ENCODE measurements at places on chromosomes 11 and 22. TPM values are rescaled to one million over a fixed set of nuclear protein-coding genes. Genes with fewer than 3 reads are reported as not detected.

Gene FCHSD2
- total RNA-seq: 51.6 TPM

Gene CHRM4
- 1.0 TPM for total RNA-seq

Gene SAA4
- not detected for total RNA-seq

Gene CRYBA4
- total RNA-seq: not detected

Gene MS4A7
- 13.7 TPM for total RNA-seq

Gene PHF21A
- 33.4 TPM for total RNA-seq

Gene MRGPRX3
- not detected for total RNA-seq

Gene GTSE1
- total RNA-seq: 6.8 TPM

Gene VWA5A
- total RNA-seq: 50.4 TPM

Gene CRACR2B
- 9.4 TPM for total RNA-seq

Gene SLC37A2
- total RNA-seq: 4.5 TPM

Gene TRIOBP
- 32.3 TPM for total RNA-seq

Gene PRR33
- total RNA-seq: not detected

Gene THY1
- 112 TPM for total RNA-seq

Gene NDUFS8
- 75.0 TPM for total RNA-seq

Gene SHISAL1
- total RNA-seq: 11.3 TPM

Gene TREH
- not detected for total RNA-seq

Gene MMP13
- total RNA-seq: 1.7 TPM

Gene CNIH2
- 23.9 TPM for total RNA-seq
